ENCODE measurements at places on chromosomes 2 and 18.

DNA sequence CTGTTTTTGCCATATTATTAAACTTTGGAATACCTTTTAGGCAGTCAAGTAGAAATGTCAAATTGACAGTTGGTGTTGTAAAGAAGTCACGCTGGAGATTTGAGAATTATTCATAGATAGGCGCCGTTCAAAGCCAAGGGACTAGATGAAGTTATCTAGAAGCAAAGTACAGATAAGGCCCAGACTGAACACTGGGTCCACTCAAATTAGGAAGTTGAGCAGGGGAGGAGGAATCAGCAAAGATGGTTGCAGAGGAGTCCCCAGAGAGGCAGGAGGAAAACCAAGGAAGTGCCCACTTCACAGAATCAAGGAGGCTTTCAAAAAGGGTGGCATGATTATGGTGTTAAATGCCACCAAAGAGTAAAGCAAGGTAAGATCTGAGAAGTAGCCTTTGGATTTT is 9.6 kb upstream of the ALS2 start:
- no peak for DNase-seq

GRCh38 chr2:149741646-149742045 is 154.1 kb upstream of the MMADHC start:
- no peak for DNase-seq

GRCh38 chr2:170206246-170206645 is 28.3 kb downstream of the MYO3B start:
- no peak for DNase-seq

GRCh38 chr2:155846259-155846658 is 486.3 kb downstream of the NR4A2 start:
- no peak for DNase-seq

GRCh38 chr2:158718851-158719250 is 76.3 kb upstream of the DAPL1 start:
- no peak for DNase-seq

Data from activated CD4-positive, alpha-beta T cell treated with anti-CD3 and anti-CD28 coated beads, Interleukin-2, amount 50 U/mL, for 24 hours (primary cell).